Activated effector memory CD4-positive, alpha-beta T cell treated with anti-CD3 and anti-CD28 coated beads, Interleukin-2, amount 50 U/mL, for 16 hours (primary cell): ENCODE measurements at places on chromosomes 2 and 18.
A peak's percentile ranks its signal among the peaks of the same experiment; 100 is the strongest.

- DNase-seq = peak; percentile 92
Observed at GRCh38 chr2:237434866-237435311, 20.9 kb upstream of the COL6A3 start.

- peak; percentile 89 for DNase-seq
Observed at GRCh38 chr2:41869542-41870264, 178.1 kb upstream of the PKDCC start.

DNA sequence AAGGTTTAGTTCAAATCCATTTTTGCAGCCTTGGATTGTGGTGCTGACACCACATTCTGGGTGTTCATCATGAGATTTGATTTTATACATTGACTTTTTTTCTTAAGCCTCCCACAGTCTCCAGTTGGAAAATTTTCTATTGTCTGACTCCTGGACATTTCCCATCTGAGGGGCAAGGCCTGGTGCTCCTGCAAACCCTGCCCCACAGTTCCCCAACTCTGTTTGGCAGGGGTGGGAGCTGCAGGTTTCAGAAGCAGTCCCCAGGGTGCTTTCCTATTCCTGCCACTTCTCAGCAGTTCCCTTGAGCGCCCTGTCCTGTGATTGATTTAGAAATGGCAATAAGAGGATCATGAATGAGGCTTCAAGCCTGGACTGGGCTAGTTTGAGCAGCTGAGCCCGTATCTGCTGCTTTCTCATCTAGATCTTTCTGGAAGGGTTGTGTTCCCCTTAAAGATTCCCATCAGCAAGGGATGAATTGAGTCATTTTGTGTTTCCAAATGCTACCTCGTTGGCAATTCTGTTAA is 77.0 kb downstream of the CIB4 start:
- DNase-seq = peak; percentile 28

DNA sequence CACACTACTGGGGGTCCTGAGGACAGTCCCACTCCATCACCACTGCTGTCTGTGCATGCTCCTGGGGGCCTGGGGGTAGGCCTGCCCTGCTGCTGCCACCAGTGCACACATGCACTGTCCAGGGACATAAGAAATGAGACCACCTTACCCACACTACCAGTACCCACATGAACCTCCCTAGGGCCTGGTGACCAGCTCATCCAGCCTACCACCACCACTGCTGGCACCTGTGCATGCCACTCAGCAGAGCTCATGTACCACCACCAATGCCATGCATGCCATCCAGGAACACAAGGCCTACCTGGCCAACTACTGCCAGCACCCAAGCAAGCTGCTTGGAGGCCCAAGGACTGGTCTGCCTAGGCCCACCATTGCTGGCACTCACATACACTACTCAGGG is 112.8 kb downstream of the BARD1 start:
- no peak for DNase-seq

GRCh38 chr2:118003396-118003824 is 10.5 kb downstream of the CCDC93 start:
- peak; percentile 66 for DNase-seq

DNA sequence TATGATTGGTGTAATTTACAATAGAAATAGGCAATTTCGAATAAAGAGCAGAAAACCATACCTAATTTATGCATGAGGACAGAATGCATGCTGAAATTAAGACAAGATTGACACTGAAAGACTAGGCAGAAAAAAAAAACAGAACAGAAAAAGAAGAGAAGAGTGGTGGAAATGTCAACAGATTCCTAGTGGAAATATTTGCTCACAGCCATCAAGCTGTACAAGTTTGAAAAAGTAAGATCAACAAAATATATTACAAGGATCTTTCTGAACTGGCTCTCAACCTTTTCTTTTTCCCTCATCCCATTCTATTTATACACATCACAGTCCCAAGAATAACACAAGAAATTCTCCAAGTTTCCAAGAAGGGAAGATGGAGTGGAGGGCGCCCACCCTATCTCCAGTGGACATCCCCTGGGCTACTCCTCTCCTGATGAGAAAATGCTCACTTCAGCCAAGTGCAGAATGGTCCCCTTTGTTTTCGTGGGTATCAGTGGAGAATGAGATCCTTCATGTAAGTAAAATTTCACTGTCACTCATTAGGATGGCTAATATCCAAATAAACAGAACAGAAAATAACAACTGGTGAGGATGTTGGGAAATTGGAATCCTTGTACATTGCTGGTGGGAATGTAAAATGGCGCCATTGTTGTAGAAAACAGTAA is 51.0 kb upstream of the ZNF532 start:
- no peak for DNase-seq

DNA sequence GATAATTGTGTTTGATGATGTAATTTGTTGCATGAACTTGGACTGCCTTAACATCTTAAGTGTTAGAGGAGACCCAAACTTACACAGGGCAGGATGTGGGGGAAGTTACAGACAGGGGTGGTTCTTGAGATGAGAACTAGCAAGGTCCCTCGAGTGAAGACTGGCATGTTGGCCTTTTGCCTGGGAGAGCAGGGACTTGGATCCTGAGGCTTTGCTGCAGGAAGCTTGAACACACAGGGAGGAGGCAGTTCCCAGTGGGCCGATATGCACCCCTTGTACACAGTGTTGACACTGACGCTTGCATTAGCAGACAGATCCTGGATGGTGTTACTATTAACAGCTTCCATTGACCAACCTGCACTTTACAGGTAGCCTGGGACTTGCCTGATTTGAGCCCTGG is 47.5 kb downstream of the CHRNA1 start:
- peak; percentile 53 for DNase-seq
